Heart left ventricle (tissue), 16 donors: ENCODE measurements at places on chromosomes 13 and 19. TPM values are rescaled to one million over a fixed set of nuclear protein-coding genes. Genes with fewer than 3 reads are reported as not detected.
A peak's percentile ranks its signal among the peaks of the same experiment; 100 is the strongest.

The HCST gene
- polyA plus RNA-seq, result 10.1 TPM

- peak; percentile 93 for DNase-seq
Observed at GRCh38 chr19:46373491-46374359, 26.8 kb downstream of the PPP5C start.

DNA sequence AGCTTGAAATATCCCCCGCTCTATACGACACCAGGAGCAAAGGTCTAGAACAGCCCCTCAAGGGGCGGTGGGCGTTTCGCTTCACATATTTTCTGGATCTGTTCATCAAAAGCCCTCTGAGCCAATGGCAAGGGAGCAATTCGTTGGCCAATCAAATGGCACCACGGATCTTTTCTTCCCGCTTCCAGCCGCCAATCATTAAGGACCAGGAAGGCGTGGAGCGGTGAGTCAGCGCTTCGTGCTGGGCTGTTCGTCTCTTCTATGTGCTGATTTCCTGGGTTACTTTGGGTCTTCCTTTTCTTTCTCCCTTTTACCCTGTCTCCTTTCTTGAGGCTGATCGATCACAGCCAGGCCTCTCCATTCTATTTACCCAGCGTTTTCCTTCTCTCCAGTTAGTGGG, at the start of gene NLRP4:
TSS of gene NLRP4 (plus strand) at position 201 of the 400 bp plus-strand sequence. CDS start 15,541 bp downstream, outside the sequence.
- no peak for DNase-seq

DNA sequence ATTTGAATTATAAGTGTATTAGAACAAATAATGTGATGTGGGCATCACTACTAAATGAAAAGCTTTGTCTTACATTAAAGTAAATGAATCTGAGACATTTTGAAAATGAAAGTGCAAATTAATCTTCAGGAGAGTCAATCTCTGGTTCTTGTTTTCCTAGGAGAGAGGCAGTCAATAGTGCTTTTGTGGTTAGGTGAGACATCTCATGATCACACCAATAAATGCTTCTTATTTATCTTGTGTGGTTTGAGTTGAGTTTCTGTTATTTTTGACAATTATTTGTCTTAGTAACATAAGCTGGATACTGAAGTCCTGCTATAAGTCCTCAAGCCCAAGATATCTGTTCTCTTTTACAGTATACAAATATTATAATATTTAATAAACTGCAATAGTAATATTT, 1378.0 kb upstream of the PCDH9 start:
- no peak for DNase-seq

DNA sequence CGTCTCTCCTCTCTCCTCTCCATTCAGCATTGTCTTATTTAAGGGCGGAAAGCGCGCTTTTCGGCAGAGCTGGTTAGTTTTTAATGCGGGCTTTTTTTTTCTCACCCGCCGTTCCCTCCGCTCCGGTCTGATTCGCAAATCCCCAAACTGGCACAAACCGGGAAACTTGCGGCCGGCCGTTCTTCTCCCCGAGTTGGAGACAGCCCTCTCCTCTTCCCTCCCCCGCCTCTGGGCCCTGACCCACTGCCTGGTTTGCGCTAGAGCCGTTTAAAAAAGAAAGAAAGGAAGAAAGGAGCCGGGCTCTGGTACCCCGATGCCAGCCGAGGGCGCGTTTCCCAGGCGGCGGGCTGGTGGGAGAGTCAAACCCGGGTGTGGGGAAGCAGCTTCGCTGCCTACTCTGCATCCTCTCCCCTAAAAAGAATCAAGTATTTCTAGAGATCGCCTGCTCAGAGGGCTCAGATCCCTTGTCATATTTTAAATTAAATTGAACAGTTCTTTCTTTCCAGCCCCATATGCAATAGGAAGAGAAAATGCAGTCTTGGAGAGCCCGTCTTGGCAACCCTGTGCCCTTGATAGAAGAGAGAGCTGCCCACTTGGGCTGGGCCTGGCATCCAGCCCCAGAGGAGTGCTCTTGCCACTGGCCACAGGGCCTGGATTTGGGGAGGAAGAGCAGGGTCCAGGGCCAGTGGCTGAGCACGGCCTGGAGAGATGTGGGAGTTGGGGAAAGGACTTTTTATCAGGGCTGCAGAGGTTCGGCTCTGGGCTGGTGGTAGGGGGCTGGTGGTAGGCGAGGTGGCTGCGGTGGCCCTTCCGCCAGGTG, 19.0 kb downstream of the NFIX start:
- DNase-seq, result no peak

The NPAS1 gene
- polyA plus RNA-seq, result 1.3 TPM

DNA sequence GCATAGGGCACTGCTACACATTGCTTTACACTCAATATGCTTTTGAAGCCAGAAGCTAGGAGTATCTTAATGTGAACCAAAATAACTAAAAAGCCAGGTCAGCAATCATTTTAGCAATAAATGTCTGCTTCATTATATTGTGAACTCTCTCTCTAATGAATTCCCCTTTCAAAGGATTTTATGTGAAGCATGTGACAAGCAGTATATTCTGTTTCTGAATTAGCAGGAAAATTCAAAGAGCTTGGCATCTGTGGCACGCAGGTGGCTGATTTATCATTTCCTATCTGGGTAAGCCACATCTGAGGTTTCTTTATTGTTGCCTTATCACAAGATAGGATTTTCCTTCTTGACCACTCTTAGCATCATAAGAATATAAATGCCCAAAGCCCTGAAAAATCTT, 56.8 kb upstream of the KLF12 start:
- DNase-seq, result no peak

The ZNF132 gene
- polyA plus RNA-seq, result 1.8 TPM

GRCh38 chr13:50998326-50998725, 88.7 kb downstream of the RNASEH2B start:
- no peak for DNase-seq

DNA sequence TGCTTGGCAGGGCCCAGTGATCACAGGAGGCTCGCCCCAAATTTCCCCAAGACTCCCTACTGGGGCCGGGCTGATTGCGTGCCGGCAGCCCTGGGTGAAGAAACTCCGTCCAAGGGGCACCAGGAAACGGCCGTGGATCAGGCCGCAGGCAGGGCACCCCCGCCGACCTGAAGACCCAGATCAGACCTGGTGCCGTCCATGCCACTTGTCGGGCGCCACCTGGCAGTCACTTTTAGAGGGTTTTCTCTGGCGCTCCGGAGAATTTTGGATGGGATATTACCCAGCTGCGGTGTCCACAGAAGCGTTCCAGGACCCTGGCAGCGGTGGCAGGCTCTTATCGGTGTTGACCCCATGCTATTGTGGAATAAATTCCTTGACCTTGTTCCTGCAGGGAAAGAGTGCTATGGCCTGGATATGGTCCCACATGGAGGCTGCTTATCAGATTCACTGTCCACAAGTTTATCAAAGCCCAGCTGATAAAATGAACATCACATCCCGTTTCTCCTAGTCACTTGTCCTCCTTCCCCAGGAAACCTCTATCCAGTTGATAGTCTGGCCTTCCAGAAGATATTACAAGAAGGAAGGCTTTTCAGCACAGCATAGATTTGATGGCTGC, 38.2 kb downstream of the IGFL2 start:
- no peak for DNase-seq

- DNase-seq, result no peak
Observed at GRCh38 chr13:91369441-91369831, 21.9 kb downstream of the MIR17HG start.

GRCh38 chr19:4878491-4878968, 11.1 kb upstream of the PLIN3 start:
- no peak for DNase-seq

The CBLC gene
- polyA plus RNA-seq, result not detected

DNA sequence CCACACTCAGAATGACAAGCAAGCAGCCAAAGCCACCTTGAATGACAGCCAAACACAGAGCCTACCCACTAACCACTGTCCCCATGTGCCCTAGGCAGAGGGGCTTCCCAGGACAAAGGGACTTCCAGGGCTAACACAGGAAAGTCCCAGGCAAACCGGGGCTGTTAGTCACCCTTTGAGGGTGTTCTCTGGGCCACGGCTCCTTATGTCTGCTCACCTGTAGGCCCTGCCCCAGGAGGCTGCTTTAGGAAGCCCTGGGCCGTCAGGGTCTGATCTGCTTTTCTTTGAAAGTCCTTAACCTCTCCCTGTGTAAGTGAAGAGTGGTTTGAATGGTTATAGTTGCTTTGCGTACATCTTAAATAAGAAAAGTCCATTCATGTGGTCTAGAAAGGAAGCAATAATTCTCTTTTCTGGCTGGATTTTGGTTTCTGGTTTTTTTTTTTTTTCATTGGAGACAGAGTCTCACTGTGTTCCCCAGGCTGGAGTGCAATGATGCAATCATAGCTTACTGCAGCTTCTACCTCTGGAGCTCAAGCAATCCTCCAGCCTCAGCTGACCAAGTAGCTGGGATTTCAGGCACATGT, 161.4 kb downstream of the EFNB2 start:
- no peak for DNase-seq

GRCh38 chr13:80858131-80858530, 517.2 kb upstream of the SPRY2 start:
- DNase-seq, result no peak

DNA sequence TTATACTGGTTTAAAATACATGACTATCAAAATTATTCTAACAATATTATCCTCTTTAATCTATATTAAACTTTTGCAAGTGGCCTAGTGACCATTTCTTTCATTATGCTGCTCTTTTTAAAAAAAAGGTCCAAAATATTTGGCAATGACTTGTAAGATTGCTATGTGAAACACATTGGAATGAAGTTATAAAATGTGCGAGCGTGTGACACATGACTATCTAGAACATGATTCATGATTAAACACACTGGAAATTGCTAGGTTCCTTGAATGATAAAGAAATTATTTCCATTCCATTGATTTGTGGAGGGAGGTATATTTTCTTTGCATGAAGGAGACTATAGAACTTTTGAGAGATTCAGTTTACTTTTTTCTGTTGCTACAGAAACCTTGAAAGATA, 739.1 kb downstream of the DIAPH3 start:
- DNase-seq, result no peak
